ENCODE measurements at places on chromosomes 6 and 20.

DNA sequence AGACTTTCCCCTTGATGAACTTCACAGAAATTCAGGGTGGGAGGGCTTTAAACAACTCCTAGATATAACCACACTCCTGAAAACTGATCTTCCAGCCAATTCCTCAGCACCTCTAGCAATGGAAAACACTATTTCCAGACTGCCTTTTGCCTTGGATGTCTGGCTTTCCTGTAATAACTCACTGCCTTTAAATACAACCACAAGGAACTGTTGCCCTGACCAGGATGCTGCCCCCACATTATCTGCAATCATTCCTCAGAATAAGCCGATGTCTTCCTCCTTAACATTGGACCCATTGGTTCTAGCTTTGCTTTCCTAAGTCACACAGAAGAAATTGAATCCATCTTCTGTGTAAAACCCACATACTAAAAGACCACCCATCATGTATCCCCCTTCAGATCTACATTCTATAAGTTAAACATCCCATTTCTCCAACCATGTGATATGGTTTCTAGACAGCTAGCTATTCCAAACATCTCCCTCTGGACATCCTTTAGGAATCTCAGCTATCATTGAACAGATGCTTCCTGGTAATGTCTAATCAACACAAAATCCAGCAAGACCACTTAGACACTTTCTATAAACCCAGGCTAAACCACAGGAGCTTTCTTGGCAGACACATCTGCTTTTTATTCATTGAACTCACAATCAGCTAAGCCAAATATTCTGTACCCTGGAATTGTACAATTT lies 95.9 kb upstream of the KCNQ5 start:
- DNase-seq = no peak

GRCh38 chr6:1135726-1136414 lies 176.0 kb upstream of the FOXQ1 start:
- no peak for DNase-seq

DNA sequence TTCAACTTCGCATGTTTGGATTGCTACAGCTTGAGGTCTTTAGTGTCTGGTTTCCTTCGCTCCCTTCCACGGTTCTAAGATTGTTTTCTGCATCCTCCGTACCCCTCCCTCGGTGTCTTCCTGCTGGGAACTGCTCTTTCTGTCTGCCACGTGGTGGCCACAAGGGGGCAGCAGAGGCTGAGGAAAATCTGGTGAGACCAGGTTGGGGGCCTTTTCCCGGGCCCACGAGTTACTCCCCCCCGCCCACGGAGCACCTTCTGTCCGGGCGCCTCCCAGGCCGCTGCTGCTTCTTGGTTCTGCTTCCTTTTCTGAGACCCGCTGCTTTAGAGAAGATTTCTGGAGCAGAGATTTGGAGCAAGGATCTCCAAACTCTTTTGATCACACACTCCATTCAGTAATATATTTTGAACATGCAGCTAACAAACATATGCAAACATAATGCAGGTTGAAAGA lies 21.1 kb upstream of the NOTCH4 start:
- peak; percentile 81 for DNase-seq

- DNase-seq = no peak
Measured at GRCh38 chr6:145882121-145882531, 67.5 kb upstream of the FBXO30 start.

- peak; percentile 41 for DNase-seq
Measured at GRCh38 chr6:138161088-138161337, 726 bp upstream of the ARFGEF3 start.

DNA sequence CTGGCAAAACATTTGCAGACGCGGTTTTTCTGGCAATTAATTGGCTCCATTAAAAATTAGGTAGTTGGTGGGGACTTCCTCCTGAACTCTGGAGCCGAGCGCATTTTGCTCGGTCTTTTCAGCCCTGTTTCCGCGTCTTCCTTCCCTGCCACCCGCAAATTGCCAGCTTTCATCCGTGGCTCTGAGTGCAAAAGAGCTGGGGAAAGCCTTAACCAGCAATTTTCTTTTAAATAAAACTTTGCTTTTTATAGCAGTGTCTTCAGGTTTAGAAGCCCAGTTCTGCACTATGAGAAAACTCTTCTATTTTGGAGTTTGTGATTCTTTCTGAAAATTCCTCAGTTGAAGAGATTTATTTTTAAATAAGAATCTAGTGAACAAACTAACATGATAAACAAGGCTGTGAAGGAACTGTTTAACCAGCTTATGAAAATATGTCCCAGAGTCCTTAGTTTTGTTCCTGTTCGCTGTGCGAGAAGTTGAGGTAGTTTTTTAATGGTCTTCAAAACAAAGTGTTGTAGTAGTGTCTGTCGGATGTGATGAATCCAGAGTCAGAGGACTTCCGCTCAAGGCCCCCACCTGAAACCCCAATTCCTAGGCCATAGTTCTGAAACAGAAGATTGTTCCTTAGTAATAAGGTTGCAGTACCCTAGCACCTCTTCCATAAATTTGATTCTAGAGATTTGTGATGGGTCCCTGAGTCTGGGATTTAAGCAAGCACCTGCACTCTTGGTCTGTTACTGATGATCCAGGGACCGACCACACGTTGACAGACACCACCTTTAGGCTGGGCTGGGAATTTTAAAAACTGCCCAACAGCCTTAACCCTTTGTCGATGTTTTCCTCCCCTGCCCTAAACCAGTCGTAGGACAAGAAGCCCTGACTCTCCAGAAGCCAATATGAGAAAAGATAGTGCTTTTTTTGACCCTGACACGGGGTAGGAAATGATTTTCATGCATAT lies 950 bp downstream of the KCTD20 start:
- DNase-seq = peak; percentile 15

Measured in activated CD4-positive, alpha-beta T cell treated with anti-CD3 and anti-CD28 coated beads for 36 hours (primary cell).